ENCODE measurements at places on chromosomes 16 and 17.
A peak's percentile ranks its signal among the peaks of the same experiment; 100 is the strongest.

GRCh38 chr17:64147110-64148016 lies 17.4 kb upstream of the ERN1 start:
- DNase-seq = peak; percentile 66

GRCh38 chr16:47876511-47876910 lies 279.3 kb downstream of the ABCC12 start:
- no peak for DNase-seq

- DNase-seq = no peak
Measured at GRCh38 chr17:21381076-21381706, 5.0 kb downstream of the KCNJ12 start.

DNA sequence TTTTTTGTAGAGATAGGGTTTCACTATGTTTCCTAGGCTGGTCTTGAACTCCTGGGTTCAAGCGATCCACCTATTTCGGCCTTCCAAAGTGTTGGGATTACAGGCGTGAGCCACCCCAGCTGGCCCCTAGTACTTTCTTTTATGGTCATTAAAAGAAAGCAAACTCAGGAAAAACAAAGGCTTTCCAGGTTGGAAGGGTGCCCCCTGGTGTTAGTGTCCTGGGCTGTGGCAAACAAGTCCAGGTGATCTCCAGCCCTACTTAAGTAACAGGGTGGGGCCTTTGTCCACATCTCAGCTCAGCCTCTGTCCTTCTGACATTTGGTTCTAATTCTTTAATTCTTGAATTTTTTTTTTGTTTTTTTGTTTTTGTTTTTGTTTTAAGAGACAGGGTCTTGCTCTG lies 6.9 kb downstream of the IGFBP4 start:
- DNase-seq = peak; percentile 85

DNA sequence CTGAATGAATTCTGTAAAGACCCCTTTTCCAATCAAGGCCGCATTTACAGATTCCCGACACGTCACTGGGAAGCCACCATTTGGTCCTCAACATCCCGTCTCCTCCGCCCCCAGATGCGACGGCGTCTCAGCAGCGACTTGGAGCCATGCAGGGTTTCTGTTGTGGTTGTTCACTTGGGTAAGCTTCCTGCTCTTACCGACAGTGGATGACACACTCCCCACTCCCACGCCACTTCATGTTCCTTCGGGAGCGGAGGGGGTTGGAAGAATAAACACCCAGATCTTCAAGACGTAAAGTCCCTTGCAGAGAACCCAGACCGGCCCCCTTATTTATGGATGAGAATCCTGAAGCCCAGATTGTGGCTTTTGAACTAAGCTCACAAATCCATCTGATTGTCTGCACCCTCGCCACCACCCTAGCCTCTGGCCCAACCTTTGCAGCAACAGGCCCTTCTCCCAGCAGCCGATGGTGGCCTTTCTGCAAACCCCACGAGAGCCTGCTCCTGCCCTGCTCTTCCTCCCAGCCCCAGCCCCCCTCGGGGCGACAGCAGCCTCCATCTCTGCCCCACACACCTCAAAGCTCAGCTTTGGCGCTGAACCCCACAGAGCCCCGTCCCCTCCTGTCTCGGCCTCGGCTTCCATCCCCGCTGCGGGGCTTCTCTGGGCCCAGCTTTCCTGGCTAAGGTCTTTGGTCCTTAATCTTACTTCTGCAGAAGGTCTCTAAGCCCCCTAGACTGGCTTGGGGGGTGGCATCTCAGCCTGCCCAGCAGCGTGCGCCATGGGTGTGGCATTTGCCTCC lies 19.0 kb upstream of the OSGIN1 start:
- DNase-seq = no peak

GRCh38 chr17:2933606-2934005 lies 129.8 kb downstream of the OR1D5 start:
- DNase-seq = no peak
